Pancreas (tissue), 10 donors: ENCODE measurements at places on chromosomes 2 and 18.
A peak's percentile ranks its signal among the peaks of the same experiment; 100 is the strongest.

GRCh38 chr2:190831941-190832340 is 48.7 kb upstream of the GLS start:
- H3K36me3 ChIP-seq, result no peaks in the 10 kb centered on the region
- H3K27me3 ChIP-seq, result no peaks in the 10 kb centered on the region
- no peaks in the 10 kb centered on the region for H3K4me1 ChIP-seq
- H3K4me3 ChIP-seq, result no peak overlapping the region
- no peak overlapping the region for H3K27ac ChIP-seq

GRCh38 chr18:76982038-76982437 is 150.5 kb downstream of the MBP start:
- H3K4me3 ChIP-seq, result no peak overlapping the region
- no peaks in the 10 kb centered on the region for H3K27me3 ChIP-seq
- no peak for DNase-seq
- H3K27ac ChIP-seq, result no peak overlapping the region
- H3K36me3 ChIP-seq, result no peaks in the 10 kb centered on the region

GRCh38 chr2:175001566-175001965 is 3.6 kb downstream of the CHN1 start:
- no peaks in the 10 kb centered on the region for H3K36me3 ChIP-seq
- H3K4me1 ChIP-seq, result no peaks in the 10 kb centered on the region
- H3K27me3 ChIP-seq, result no peaks in the 10 kb centered on the region

GRCh38 chr2:79980816-79981215 is 323.7 kb downstream of the LRRTM1 start:
- H3K4me1 ChIP-seq, result no peaks in the 10 kb centered on the region
- no peaks in the 10 kb centered on the region for H3K36me3 ChIP-seq
- DNase-seq, result no peak
- H3K27ac ChIP-seq, result no peak overlapping the region
- no peaks in the 10 kb centered on the region for H3K27me3 ChIP-seq

DNA sequence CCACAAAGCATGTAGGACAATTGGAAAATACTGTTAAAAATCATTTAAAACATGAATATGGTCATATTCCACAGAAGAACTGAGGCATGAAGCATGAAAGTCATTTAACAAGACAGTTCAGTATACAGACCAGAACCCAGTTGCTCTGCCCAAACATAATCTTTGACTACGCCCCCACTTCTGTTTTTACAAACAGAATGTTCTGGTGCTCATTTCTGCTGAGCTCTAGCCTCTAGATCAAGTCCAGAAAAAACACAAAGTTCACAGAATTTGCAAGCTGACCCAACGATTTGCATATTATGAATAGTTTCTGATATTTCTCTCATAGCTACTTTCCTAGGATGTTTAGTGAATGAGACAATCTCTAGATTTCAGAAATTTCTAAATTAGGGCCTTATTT is 424.9 kb downstream of the PID1 start:
- H3K36me3 ChIP-seq, result no peaks in the 10 kb centered on the region
- no peak for DNase-seq
- no peaks in the 10 kb centered on the region for H3K27me3 ChIP-seq
- no peaks in the 10 kb centered on the region for H3K4me1 ChIP-seq
- H3K4me3 ChIP-seq, result no peak overlapping the region
- no peak overlapping the region for H3K27ac ChIP-seq

GRCh38 chr2:216015722-216016464 is 2.5 kb upstream of the MREG start:
- H3K4me3 ChIP-seq, result no peak overlapping the region
- no peak for DNase-seq

GRCh38 chr2:65227020-65227455 is 593 bp upstream of the ACTR2 start:
- DNase-seq, result no peak
- H3K36me3 ChIP-seq, result no peaks in the 10 kb centered on the region
- H3K27me3 ChIP-seq, result no peaks in the 10 kb centered on the region
- H3K4me3 ChIP-seq, result peak overlapping the region; percentile 97

DNA sequence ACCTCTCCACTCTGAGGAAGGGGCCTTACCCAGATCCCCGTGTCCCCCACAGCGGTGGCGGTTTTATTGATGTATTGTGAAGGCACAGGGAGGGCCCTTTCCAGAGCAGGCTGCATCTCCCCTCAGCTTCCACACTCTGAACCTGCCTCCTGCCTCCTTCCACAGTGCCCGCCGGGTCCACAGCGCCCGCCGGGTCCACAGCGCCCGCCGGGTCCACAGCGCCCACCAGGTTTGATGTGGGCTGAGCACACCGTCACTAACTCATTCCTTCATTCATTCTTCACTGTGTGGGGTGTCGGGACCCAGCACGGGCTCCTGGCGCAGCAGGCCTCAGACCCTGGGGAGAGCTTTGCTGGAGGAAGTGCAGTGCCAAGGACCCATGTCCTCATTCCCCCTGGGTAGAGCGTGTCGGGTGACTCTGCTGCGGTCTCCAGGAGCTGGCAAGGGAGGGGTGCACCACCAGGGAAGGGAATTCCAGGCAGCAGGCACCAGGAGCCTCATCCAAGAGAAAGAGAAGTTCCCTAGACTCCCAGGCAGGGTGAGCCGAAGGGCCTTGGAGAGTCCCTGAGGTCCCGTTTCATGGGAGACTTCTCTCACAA is 57.1 kb downstream of the HPCAL1 start:
- H3K27me3 ChIP-seq, result no peaks in the 10 kb centered on the region
- H3K4me3 ChIP-seq, result no peak overlapping the region
- no peaks in the 10 kb centered on the region for H3K36me3 ChIP-seq
- peaks cover 38% of the 10 kb centered on the region for H3K4me1 ChIP-seq

- no peaks in the 10 kb centered on the region for H3K4me1 ChIP-seq
- no peaks in the 10 kb centered on the region for H3K27me3 ChIP-seq
- DNase-seq, result no peak
- no peak overlapping the region for H3K4me3 ChIP-seq
Observed at GRCh38 chr2:211568439-211568838, 970.2 kb downstream of the ERBB4 start.

DNA sequence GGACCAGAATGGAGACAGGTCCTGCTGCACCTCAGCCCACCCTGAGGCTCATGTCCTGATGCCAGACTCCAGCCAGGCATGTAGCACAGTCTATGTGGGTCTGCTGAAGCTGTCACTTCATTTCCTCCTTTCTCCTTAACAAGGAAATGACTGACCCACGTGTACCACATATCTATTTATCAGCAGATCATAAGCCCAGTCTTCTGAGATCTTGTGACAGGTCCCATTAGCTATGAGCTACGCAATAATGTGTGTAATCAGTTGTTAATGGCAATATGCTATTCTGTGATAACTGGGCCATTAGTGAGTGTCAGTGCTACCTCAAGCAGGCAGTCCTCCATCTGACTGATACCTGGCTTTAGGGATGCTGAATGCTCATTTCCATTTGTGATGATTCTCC is 615.3 kb downstream of the BCL11A start:
- H3K4me1 ChIP-seq, result no peaks in the 10 kb centered on the region
- no peak overlapping the region for H3K27ac ChIP-seq
- no peaks in the 10 kb centered on the region for H3K36me3 ChIP-seq
- no peak for DNase-seq

DNA sequence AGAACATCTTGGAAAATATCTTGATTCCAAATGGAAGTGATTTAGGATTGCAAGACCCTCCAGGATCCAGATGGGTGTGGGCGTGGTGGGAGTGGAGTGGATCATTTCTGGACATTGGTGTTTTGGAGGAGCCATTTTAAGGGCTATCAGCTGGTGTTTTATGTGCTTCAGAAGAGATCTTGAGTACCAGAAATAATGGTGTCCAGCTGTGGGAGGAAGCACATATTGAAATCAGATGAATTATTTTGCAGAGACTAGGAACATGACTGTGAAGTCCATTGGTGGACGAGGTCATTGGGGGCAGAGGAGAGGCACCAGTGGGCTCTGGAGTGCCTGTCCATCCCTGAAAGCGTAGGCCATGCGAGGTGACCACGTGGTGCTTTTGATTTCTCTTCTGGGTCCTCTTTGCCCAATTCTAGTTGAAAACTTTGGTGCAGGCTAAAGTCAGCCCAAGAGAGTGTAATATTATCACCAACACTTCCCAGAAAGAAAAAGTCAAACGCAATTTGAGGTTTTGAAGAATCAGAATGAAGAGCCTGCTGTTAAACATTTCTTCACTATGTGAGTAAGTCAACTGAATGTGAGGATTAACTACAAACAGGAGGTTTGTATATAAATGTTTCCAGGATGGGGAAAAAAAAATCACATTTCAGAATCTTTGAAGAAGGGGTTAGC is 31.6 kb downstream of the RNF144A start:
- no peaks in the 10 kb centered on the region for H3K36me3 ChIP-seq
- H3K4me3 ChIP-seq, result no peak overlapping the region
- DNase-seq, result no peak
- no peaks in the 10 kb centered on the region for H3K27me3 ChIP-seq

DNA sequence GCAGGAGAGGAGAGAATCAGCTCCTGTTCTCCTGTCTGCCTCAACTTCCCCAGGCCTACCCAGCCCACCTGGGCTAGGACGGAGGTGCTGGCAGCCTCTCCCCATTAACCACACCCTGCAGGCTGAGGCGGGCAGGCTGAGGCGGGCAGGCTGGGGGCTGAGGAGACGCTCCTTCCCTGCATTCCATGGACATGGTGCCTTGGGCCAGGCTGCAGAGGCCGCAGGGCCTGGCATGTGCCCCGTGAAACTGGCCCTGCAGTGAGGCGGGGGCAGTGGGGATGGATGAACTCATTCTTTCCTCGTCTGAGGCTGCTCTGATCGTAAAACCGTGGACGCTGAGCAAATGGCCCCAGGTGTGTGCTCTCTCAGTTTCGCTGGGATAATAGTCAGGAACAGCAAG is 84.7 kb upstream of the LAPTM4A start:
- H3K4me1 ChIP-seq, result no peaks in the 10 kb centered on the region
- H3K27ac ChIP-seq, result no peak overlapping the region

GRCh38 chr2:11656671-11657101 is 13.3 kb downstream of the NTSR2 start:
- no peaks in the 10 kb centered on the region for H3K36me3 ChIP-seq
- no peaks in the 10 kb centered on the region for H3K27me3 ChIP-seq
- no peak overlapping the region for H3K4me3 ChIP-seq
- H3K27ac ChIP-seq, result no peak overlapping the region

DNA sequence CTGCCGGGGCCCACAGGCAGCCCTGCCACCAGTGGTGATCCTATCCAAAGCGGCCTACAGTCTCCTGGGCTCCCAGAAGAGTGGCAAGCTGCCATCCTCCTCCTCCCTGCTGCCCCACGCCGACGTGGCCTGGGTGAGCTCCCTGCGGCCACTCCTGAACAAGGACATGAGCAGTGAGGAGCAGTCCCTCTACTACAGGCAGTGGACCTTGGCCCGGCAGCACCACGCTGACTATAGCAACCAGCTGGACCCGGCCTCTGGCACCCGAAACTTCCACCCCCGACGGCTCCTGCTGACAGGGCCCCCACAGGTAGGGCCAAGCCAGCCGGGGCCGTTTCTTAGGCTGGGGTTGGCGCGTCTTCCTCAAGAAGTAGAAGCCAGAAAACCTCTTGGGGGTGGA is 100.5 kb downstream of the ESCO1 start:
- DNase-seq, result no peak
- no peaks in the 10 kb centered on the region for H3K27me3 ChIP-seq
- no peak overlapping the region for H3K27ac ChIP-seq
- no peak overlapping the region for H3K4me3 ChIP-seq
- H3K36me3 ChIP-seq, result no peaks in the 10 kb centered on the region
- H3K4me1 ChIP-seq, result no peaks in the 10 kb centered on the region

DNA sequence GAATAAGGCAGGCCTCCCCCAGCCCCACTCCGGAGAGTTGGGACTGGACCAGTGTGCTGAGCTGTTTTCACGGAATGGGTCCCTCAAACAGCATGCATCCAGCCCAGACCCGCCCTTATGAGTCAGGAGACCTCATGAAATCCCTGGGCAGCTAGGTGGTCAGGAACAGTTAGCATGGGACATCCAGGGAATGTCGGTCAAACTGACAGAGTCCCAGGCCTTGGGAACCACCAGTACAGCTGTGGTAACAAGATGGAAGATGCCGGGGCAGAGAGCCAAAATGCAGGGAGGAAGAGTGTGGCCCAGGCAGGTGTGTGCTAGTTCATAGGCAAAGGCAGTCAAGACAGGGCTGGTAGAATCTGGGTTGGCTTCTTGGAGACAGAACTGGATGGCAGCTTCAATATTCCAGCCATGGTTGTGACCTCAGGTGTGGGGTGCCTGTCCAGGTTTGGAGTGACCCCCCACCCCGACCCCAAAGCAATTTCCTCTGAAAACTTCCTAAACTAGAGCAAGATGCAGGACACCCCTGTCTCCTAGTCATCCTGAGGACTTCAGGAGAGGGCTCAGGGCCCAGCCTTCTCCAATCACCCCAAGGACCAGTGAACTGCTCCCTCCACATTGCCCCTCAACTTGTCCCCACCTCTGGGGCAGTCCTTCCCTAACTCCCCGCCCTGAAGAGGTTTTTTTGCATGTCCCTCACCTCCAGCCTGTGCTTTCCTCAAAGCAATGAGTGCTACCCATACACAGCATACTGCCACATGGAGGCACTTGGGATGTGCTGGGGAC is 46.5 kb downstream of the KCNIP3 start:
- H3K36me3 ChIP-seq, result no peaks in the 10 kb centered on the region
- no peak for DNase-seq
- no peak overlapping the region for H3K4me3 ChIP-seq
- H3K4me1 ChIP-seq, result no peaks in the 10 kb centered on the region

DNA sequence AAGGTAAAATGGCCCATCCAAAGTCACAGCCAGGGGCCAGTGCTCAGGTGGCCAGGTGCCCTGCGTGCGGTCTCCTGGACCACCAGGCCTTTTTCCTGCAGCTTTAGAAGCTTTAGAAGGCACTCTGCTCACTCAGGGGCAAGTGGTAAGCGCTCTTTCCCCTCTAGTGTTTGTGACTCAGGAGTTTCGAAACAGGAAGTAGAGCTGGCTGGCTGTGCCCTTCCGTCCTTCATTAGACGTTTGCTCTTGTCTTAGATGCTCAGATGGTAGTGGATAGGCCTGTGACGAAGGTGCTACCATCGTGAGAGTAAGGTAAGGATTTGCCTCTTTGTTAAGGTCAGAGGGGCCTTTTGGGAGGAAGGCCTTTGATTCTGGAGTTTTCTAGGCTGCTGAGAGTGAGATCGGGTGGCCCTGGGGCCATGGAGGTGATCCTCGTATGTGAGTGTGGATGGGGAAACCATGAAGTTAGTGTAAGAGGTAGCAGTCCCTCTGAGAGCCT is at the start of gene CASP8:
TSS of gene CASP8 (plus strand) at position 235 of the 499 bp plus-strand sequence. CDS start 5,951 bp downstream, outside the sequence.
- H3K27me3 ChIP-seq, result no peaks in the 10 kb centered on the region
- DNase-seq, result no peak
- no peaks in the 10 kb centered on the region for H3K36me3 ChIP-seq
- H3K4me1 ChIP-seq, result no peaks in the 10 kb centered on the region
- no peak within 1 kb of the TSS for H3K4me3 ChIP-seq

DNA sequence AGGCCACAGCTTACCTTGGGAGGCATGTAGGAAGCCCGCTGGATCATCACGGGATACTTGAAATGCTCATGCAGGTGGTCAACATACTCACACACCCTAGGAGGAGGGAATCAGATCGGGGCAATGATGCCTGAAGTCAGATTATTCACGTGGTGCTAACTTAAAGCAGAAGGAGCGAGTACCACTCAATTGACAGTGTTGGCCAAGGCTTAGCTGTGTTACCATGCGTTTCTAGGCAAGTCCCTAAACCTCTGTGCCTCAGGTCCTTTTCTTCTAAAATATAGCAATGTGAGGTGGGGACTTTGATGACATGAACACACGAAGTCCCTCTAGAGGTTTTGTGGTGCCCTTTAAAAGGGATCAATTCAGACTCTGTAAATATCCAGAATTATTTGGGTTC is 17.9 kb downstream of the TYMS start:
- no peak overlapping the region for H3K4me3 ChIP-seq
- H3K27me3 ChIP-seq, result no peaks in the 10 kb centered on the region
- no peak overlapping the region for H3K27ac ChIP-seq
- no peak for DNase-seq

- no peaks in the 10 kb centered on the region for H3K27me3 ChIP-seq
- no peaks in the 10 kb centered on the region for H3K4me1 ChIP-seq
- H3K27ac ChIP-seq, result no peak overlapping the region
- H3K4me3 ChIP-seq, result no peak overlapping the region
Observed at GRCh38 chr18:46293742-46294181, 189.6 kb downstream of the HAUS1 start.
